Spinal cord (tissue), 10 donors: ENCODE measurements at places on chromosomes 2 and 18. TPM values are rescaled to one million over a fixed set of nuclear protein-coding genes. Genes with fewer than 3 reads are reported as not detected.

- no peak for DNase-seq
Measured at GRCh38 chr2:176106581-176107539, at the start of gene HOXD11. Gene HOXD11, plus strand, starts transcription at chr2:176107280. Its CDS starts 76 bp downstream, at chr2:176107356.

GRCh38 chr2:224984637-224985036 is 57.6 kb downstream of the DOCK10 start:
- no peak for DNase-seq

DNA sequence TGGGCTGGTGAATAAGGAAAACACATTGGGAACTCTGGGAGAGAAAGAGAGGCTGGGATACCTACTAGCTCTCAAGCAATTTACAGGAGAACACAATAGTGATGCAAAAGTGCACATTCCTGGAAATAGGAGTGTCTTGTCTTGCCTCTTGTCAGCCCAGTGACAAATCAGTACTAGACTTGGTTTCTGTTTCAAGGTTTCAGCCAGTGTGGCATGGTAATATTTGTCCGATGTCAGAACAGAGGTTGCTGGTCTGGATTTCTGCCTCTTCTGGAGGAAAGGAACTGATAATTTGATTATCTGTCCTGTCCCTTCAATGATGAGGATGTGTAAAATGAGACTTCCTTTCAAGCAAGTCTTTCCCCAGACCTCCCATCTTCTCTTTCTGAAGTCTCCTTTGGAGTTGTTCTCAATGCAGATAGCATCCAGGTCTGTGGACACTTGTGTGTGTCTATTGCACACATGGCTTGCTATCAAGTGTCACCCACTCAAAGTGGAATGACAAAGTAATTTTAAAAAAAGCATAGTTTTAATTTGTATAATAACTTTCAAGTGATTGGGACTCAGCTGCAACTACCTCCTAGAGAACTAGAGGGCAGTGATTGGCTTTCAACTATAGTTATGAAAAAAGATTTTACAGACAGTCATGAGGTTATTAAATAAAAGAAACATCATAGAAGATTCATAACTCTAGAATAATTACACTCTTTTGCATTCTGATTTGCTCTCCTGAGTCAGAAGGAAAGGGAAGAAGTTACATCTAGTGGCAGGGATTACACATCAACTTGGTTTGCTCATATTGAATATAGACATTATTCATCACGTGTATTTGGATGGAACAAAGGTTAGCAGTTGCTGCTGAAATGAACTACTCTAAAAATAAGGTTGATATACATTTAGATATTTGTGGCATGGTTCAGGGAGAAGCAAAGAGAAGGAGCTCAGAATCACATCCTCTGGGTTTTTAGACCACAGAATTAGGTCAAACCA is 4.5 kb downstream of the GPR39 start:
- DNase-seq: no peak

Gene TTL
- polyA plus RNA-seq: 93.9 TPM

GRCh38 chr2:61529944-61530735 is 8.0 kb downstream of the XPO1 start:
- DNase-seq: no peak

DNA sequence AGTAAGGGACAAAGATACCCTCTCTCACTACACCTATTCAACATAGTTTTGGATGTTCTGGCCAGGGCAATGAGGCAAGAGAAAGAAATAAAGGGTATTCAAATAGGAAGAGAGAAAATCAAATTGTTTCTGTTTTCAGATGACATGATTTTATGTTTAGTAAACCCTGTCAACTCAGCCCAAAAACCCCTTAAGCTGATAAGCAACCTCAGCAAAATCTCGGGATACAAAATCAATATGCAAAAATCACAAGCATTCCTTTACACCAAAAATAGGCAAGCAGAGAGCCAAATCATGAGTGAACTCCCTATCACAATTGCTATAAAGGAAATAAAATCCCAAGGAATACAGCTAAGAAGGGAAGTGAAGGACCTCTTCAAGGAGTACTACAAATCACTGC is 1130.7 kb upstream of the PIK3C3 start:
- DNase-seq: no peak

DNA sequence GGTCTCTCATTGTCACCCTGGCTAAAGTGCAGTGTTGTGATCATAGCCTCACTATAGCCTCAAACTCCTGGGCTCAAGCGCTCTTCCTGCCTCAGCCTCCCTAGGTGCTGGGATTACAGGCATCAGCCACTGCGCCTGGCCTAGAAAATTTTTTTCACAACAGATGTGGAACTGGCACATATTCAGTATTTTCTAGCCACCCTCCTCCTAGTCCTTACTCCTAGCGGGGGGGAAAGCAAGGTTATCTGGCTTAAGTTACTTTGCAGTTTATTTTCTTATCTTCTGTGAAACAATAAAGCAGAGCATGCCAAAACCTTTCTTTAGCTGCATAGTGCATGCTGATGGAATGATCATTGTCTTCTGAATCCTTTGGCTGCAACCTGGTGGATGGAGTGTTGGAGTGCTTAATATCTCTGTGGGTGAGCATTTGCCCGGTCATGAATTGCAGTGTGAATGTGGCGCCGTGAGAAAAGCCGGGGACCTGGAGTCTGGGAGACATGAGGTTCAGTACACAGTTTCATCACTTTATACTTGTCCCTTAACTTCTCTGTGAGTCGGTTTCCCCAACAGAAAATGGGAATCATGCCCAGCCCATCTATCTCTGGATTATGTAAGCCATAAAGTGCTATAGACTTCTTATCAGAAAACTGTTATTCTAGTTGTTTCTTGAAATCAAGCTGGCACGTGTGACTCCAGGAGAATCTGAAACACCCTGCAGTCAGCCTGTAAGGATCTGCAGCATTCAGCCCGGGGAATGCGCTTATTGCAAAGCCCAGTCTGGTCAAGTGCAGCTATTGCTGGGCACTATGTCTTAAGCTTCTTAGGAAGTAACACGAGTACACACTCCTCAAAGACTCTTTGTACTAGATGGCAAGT is 38.2 kb upstream of the MAP3K20 start:
- no peak for DNase-seq

Gene STK17B
- polyA plus RNA-seq: 8.1 TPM

GRCh38 chr2:217429981-217430500 is 570.2 kb upstream of the TNP1 start:
- DNase-seq: no peak

GRCh38 chr2:75428060-75428459 is 132.7 kb downstream of the EVA1A start:
- DNase-seq: no peak

Gene GPR35
- 1.9 TPM for polyA plus RNA-seq
